KBM-7 (cell line): ENCODE measurements at places on chromosomes 13 and 19.
A peak's percentile ranks its signal among the peaks of the same experiment; 100 is the strongest.

- DNase-seq: no peak
These were observed 75.4 kb upstream of the GPR183 start for GRCh38 chr13:99382428-99383133.

DNA sequence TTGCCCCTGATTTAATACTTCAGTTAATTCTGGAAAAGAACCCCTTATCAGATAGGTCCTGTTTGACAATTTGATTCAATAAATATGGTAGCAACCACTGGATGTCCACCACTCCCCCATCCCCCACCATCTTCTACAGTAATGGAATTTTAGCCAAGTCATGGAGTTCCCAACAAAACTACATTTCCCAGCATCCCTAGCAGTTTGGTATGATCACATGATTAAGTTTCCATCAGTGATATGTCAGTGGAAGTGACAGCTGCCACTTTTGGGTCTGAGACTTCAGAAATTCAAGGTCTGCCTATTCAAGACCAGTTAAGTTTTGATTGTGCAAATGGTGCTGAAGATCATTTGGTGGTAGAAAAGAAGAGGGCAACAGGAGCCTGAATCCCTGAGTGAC is 85.5 kb downstream of the CACNA1A start:
- no peak for DNase-seq

DNA sequence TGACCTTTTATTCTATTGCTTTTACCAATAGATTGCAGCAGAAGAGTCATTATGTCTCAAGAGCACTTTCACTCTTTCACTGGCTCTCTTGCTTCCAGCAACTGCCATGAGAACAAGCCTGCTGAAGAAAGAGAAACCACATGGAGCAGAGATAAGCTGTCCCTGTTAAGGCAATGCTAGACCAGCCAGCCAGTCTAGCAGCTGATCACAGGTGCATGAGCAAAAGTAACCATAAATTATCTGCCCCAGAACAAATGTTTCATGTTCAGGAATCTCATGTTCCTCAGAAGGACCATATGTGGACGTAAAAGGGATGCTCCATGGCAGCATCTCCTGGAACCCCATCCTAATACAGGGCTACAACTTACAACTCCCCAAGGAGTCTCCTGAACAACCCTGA is 20.4 kb upstream of the DCLK1 start:
- DNase-seq: no peak

- no peak for DNase-seq
These were observed 115.1 kb downstream of the KCNRG start for GRCh38 chr13:50130123-50130946.

- no peak for DNase-seq
These were observed 19.2 kb upstream of the ZC3H13 start for GRCh38 chr13:46071590-46072249.

DNA sequence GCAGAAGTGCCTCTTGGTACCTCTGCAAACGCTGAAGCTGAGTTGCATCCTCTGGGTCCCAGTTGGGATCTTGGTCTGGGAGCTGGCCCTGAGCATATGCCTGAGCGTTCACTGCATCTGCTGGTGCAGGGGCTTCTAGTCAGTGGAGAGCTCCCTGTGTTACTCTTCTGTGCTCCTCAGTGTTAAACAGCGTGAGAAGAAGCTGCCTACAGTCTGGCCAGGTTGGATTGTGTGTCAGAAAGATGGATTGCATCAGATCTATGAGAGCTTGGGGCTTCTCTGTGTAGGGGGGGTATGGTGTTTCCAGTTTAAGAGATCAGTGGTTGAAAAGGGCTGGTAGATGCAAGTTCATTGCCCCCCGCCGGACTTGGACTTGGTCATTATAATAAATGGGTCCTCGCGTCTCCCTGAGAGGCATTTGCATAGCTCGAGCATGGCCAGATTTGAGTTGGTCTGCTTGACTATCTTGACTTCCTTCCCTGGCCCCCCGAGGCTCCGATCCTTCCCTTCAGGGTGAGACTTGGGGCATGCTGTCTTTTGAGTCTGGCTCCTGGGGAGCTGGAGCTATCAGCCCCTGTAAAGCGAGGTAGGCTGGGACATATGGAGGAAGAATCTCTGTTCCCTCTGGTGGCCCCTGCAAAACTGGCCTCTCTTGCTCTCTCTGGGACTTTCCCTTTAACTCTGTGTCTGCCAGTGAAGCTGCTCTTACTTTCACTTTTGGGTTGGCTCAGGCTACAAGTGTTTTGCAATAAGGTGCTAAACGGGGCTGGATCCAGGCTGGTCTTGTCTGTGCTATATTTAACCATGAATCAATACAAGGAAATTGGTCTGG is 52.9 kb downstream of the OR10H4 start:
- DNase-seq: peak; percentile 64

- DNase-seq: no peak
These were observed 10.3 kb downstream of the PDE4A start for GRCh38 chr19:10430505-10431253.
